ENCODE measurements at places on chromosomes 16 and 17.

DNA sequence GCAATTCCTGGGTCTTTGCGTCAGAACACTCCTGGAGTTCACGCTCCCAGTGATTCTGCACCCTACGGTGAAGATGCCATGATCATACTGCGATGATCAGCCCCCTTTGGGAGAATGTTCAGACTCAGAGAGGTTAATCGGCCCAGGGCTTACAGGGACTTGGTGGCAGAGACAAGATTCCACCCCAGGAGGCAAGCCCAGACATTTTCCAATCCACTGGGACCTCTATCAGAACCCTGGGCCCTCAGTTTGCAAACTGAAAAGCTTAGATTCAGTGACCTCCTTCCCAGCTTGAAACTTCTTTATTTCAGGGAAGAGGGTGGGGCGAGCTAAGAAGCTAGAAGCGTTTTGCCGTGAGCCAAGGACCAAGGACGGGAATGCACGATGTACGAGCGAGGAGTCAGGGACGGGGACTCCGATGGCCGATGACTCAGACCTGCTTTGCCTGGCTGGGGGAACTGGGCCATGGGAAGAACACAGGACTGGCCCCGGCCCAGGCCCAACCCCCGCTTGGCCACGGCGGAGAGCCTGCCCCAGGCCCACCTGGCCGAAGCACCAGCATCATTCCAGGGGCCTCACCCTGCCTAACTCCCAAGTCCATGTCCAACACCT, 34.7 kb downstream of the SOCS3 start:
- DNase-seq, result peak; percentile 46

GRCh38 chr17:57319806-57320205, 63.5 kb downstream of the MSI2 start:
- no peak for DNase-seq

GRCh38 chr16:55529018-55529417, 20.1 kb downstream of the LPCAT2 start:
- DNase-seq, result no peak

DNA sequence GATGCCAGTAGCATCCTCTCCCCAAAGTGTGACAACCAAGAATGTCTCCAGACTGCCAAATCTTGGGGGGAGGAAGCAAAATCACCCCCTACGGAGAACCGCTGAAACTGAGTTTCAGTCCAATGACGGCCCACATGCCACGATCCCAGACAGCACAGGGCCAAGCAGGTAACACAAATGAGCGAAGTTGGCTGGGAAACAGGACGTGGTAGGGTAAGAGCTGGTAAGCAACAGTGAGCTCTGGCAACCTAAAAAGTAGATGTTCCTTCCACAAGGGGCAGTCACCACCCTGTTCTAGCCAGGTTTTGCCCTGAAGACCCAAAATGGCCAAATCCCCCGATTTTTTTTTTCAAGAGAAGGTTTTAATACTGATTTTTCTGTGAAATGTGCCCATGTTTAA, 25.4 kb downstream of the ZFHX3 start:
- DNase-seq, result no peak

GRCh38 chr16:87186446-87186845, 130.7 kb downstream of the C16orf95 start:
- no peak for DNase-seq

GRCh38 chr16:57478396-57479204, 7.7 kb downstream of the DOK4 start:
- no peak for DNase-seq

GRCh38 chr17:40112191-40112711, 9.5 kb upstream of the MSL1 start:
- no peak for DNase-seq

- no peak for DNase-seq
Measured at GRCh38 chr17:14150619-14151018, 81.3 kb downstream of the COX10 start.

GRCh38 chr17:76700617-76701470, 9.9 kb downstream of the MXRA7 start:
- peak; percentile 83 for DNase-seq

DNA sequence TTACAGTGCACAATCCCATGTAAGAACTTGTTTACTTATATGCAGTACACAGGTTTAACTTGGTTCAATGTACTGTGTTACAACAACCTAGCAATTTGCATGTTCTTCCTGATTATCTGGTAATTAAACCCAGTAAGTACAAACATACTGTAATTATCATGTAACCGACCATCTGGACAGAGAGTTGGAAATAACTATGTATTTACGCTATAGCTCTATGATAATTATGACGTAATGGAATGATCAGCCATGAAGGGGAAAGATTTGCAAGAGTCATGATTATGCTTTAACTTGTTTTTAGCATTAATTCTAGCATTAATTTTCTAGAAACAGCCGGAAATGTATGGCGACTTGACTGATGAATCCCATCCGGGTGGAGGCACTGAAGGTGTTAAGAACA, 74.8 kb upstream of the SALL1 start:
- no peak for DNase-seq

GRCh38 chr17:18963126-18964017, 11.4 kb downstream of the SLC5A10 start:
- no peak for DNase-seq

DNA sequence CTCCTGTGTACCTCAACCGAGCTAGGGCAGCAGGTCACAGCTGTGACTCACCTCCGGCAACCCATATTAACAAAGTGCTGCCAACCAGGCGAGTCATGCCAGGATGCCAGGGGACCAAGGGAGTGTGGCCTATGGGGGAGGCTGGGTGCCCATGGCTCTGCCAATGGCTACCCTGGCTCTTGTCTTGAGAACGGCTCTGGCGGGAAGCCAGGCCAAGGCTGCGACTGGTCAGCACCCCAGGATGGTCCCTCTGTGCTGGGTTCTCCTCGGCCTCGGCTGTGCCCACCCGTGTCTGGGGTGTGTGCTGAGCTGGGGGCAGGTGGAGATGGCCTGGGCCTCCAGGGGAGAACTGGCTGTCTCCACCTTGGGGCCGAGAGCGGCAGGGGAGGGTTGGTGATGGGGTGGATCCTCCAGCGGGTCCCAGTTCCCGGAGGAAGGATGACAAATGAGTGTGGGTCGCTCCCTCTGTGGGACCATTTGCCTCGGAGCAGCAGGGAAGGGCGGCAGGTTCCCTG, 75.8 kb downstream of the MRC2 start:
- DNase-seq, result no peak

- DNase-seq, result peak; percentile 4
Measured at GRCh38 chr17:32519228-32520103, 32.7 kb downstream of the CDK5R1 start.

Data from fibroblast of the aortic adventitia (primary cell).